NCI-H2171 (cell line): ENCODE measurements at places on chromosomes 3 and 15.

- no peak for DNase-seq
These were observed 15.5 kb downstream of the SPTBN5 start for GRCh38 chr15:41878355-41878699.

GRCh38 chr15:45386974-45387373 lies 8.6 kb upstream of the GATM start:
- DNase-seq, result peak; percentile 54

GRCh38 chr3:39323494-39323893 lies 6.0 kb upstream of the CCR8 start:
- DNase-seq, result no peak

- no peak for DNase-seq
These were observed 167.1 kb downstream of the ARRDC4 start for GRCh38 chr15:98127586-98127985.

- no peak for DNase-seq
These were observed 97.4 kb upstream of the RBMS3 start for GRCh38 chr3:29183346-29184087.

DNA sequence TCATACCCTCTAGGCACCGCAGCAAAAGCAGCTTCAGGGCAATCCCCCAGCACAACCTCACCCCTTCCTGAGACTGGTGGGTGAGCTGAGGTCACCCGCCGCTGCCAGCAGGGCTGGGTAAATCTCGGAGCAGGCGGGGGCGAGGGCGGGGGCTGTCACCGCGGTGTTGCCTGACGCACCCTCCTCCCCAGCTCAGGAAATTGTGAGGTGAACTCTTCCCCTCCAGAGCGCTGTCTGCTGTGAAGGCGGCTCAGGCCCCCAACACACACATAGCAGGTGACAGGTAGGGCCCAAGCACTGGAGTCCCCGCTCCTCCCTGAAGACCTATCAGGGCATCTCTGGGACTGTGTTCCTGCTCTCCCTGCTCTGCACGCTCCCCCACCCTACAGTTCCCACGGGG lies 30.2 kb upstream of the FURIN start:
- no peak for DNase-seq

DNA sequence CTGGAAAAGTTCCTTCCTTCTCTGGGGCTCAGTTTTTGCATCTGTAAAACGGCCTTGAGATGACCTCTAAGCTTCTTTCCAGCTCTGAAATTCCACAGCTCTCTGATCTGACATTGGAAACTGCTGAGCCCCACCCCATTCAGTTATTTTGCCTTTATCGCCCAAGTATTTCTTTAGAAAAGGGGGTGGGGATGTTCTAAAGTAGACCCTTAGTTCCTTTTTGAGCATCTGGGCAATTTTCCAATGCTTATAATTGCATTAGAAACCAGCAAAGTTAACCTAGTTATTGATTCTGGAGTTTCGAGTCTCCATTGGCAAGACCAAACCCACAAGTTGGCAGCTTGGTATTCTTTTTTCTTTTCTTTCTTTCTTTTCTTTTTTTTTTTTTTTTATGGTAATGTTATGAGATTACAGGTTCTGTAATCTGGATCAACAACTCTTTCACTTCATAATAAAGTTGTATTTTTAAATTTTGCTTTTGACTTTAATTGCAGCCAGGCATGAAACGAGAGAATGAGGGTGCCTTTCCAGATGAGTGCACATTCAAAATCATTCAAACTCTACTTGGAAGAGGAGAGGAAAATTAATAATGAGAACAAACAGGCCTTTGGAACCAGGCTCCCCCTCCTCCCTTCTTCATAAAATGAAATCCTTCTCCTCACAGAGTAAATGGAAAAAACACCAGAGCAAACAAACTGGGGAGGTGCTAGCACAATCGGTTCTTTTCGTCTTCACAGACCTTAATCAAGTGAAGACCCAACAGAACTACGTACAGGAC lies 76.8 kb upstream of the LRIG1 start:
- DNase-seq, result no peak

GRCh38 chr3:130635285-130635684 lies 111.3 kb downstream of the PIK3R4 start:
- DNase-seq, result no peak

GRCh38 chr15:69099941-69100340 lies 60.5 kb upstream of the GLCE start:
- no peak for DNase-seq

- DNase-seq, result peak; percentile 73
These were observed 397.4 kb upstream of the TPM1 start for GRCh38 chr15:62644889-62645742.
